T-helper 17 cell (primary cell): ENCODE measurements at places on chromosomes 7 and 10.

DNA sequence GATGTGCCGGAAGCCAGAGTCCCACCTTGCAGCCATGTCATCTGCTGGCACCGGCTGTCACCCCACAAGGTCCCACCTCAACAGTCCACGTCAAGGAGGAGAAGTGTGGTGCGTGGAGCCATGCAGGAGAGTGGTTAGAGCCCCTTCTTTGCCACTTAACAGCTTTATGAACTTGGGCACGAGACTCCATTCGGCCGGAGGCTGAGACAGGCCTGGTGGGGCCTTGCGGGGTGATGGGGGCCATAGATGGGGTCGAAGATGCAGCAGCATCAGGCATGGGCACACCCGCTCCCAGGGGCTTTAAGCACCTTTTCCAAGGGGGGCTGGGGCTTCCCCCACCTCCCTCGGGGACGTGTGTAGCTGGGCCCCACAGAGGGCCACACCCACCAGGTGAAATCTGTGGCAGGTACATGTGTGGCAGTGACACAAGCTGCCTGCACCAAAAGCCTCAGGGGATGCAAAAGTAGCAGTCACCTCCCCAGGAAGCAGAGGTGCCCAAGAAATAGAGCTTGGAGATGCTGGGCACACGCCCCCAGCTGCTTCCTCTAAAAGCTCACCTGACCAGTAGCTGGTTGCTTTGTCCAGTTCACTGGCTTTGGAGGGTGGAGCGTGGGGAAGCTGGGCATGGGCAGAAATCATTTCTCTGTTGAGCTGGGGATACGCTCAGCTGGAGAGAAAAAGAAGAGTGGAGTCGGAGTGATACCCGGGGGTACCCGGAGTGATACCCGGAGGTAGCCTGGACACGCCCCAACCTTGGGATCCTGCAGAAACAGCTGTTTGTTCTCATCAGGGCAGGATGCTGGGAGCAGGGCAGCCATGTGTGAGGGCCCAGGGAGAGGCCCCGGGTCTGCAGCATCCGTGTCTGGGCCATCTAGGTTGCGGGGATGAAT lies 199.8 kb downstream of the EBF3 start:
- no peak for DNase-seq

GRCh38 chr10:7435674-7436073 lies 24.8 kb upstream of the SFMBT2 start:
- DNase-seq = no peak

DNA sequence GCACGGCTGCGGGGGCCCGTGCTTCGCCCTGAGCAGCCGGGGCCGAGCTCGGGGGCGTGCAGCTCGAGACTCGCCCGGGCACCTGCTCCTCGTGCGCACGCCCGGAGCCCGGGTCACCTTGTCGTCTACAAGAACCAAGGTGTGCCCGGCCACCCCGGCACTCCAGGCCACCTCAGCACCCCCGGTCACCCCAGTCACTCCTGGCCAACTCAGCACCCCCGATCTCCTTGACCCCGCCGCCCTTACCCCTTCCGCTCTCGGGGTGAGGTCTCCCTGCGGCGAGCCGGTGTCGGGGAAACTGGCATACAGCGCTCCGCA lies 268 bp upstream of the IGFBP3 start:
- no peak for DNase-seq

DNA sequence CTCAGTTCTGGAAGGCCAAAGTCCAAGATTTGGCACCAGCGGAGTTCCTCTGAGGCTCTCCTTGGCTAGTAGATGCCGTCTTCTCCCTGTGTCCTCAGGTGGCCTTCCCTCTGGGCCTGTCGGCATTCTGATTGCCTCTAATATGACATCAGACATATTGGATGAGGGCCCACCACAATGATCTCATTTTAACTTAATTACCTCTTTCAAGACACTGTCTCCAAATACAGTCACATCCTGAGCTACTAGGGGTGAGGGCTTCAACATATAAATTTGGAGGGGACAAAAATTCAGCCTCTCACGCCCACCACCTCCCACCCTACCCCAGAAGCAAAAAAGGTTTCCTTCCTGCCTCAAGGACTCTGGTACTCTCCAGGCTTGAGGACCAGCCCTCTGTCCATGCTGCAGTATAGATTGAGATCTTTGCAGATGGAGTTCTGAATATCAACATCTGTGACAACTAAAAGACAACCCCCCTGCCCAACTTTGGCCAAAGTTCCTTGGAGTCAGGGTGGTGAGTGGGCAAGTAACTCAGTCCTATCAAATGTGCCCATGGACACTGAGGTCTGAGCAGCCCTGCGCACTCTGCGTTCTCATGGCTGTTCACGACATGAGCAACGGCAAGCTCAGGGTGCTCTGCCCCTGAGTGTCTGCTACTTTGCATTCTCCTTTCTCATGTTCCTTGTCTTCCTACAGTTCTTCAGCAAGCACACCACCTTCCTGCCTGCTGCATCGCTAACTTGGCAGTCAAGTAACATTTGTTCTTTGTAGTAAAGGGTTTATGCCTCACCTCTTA lies 11.5 kb downstream of the TMEM176B start:
- no peak for DNase-seq

DNA sequence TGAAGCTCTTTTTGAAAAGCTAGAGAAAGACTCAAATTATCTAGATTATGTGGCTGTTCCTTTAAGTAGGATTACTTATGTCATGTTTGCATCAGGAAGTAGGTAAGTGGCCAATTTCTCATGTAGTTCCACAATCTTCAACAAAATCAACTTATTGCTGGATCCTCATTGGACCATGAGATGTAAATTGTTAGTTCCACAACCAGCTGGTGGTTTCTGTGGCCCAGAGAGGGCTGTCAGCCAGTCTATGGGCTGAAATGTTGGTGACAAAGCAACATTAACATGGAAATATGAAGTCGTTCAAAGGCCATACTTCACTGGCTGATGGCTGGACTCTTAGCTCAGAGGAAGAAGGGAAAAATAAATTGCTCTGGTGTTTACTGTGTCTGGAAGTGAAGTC lies 157.9 kb downstream of the PLXDC2 start:
- no peak for DNase-seq

DNA sequence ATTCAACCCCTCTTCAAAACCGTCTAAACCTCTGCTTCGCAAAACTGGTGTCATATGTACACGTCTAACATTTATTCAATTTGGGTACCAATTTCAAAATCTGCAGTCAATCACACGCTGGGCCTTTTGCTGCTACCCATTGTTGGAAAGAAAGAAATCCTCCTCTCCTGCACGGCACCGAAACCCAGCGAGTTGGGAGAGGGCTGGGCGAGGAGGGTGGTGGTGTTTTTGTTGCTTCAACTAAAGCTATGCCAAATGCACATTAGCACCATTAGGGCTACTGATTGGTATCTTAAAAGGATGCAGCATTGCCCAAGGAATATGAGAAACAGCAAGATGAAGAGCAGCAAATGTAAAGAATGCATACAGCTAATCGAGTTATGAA lies 7.8 kb downstream of the EBF3 start:
- DNase-seq = no peak

DNA sequence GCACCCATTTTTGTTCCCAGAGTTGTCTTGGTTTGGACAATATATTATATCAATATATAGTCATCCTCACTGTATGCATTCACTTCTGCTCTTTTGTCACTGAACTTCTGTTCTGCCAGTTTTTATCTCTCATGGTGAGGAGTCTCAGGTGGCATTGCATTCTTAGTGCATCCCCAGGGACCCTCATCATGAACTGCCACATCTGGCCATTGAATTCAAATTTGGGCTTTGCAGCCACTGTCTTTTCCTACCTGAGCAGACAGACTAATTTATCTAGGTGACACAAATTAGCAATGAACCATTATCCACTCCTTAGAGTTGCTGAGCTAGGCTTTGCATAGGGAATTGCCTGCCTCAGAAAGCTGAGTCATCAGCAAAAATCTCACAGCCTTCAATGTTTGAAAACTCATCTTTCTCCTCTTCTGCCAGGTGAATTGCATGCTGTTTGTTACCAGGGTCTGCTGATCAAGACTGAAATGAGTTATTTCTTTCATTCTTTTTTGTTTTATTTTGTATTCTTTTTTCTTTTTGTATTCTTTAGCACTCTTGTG lies 316.8 kb upstream of the MTPN start:
- no peak for DNase-seq
